Naive thymus-derived CD4-positive, alpha-beta T cell (primary cell): ENCODE measurements at places on chromosomes 3 and 15. TPM values are rescaled to one million over a fixed set of nuclear protein-coding genes. Genes with fewer than 3 reads are reported as not detected.

TPM1 gene
- 22.5 TPM for total RNA-seq

ZNF660 gene
- total RNA-seq: 0.53 TPM

CIP2A gene
- 3.4 TPM for total RNA-seq

ACKR2 gene
- 0.51 TPM for total RNA-seq

DPPA4 gene
- 3.7 TPM for total RNA-seq

BLM gene
- total RNA-seq: 3.5 TPM

PAK2 gene
- 75.1 TPM for total RNA-seq

SLC24A5 gene
- not detected for total RNA-seq

MUSTN1 gene
- total RNA-seq: 10.0 TPM

TBC1D5 gene
- 30.5 TPM for total RNA-seq

ISLR2 gene
- total RNA-seq: not detected

KCNH8 gene
- total RNA-seq: not detected

WNT7A gene
- 21.8 TPM for total RNA-seq

ASB14 gene
- not detected for total RNA-seq

WDR93 gene
- total RNA-seq: not detected

ZDHHC23 gene
- total RNA-seq: 2.8 TPM
